ENCODE measurements at places on chromosomes 7 and 10.

GRCh38 chr7:135685306-135686084, 23.2 kb downstream of the STMP1 start:
- no peak for DNase-seq

GRCh38 chr7:155577509-155577905, 31.1 kb upstream of the CNPY1 start:
- no peak for DNase-seq

DNA sequence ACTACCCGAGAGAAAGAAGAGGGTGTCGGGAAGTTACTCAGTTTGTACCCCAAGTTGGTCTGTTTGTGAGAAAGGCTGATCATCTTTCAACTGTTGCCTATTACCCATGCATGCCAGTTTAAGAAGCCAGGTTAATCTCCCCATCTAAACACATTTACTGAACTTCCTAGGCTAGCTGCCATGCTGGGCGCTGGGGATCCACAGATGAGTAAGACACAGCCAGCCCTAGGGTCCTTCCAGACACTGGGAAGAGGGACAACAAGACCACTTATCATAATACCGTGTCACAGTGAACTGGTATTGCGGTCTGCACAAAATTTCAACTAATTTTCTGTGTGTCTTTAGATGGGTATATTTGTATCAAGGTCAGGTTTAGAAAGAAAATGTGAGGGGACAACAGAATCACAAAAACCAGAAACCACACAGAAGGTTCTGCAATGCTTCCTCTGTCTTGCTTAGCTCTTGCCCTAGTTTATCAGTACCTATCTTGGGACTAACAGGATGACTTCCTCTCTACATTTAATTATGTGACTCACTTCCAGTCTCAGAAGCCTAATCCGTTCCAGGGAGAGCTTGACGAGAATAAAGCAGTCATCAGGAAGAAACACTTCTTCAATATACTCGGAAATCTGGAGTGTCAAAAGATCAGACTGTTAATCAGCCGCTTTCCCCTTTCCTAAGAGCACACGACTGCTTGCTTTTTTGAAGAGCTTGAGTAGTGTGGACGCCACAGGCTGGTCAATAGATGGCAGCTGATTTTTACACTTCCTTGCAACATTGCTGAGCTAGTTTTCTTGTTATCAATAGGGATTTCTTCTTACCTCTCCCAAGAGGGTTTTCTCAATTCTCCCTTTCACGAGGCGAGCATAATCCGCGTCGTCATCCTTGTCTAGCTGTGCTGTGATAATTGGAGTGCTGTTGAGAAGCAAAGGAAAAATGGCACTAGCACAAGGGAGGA, 45.7 kb downstream of the POLR3A start:
- DNase-seq, result peak; percentile 63

DNA sequence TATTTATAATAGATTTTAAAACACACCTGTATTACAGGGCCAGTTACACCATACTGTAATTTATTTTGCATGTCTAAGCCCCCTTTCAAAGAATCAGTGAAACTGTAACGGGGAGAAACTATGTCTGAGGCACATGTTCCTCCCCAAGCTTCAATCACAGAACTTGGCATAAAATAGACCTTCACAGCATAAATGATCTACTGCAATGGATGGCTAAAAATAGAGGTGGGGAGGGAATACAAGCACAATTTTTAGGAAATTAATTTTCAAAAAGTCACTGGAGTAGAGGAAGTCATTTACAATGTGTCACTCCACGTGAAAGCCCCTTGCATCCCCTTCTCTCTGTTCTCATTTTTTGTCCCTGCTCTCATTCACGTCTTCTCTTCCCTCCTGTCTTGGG, 385.2 kb downstream of the TNS3 start:
- no peak for DNase-seq

DNA sequence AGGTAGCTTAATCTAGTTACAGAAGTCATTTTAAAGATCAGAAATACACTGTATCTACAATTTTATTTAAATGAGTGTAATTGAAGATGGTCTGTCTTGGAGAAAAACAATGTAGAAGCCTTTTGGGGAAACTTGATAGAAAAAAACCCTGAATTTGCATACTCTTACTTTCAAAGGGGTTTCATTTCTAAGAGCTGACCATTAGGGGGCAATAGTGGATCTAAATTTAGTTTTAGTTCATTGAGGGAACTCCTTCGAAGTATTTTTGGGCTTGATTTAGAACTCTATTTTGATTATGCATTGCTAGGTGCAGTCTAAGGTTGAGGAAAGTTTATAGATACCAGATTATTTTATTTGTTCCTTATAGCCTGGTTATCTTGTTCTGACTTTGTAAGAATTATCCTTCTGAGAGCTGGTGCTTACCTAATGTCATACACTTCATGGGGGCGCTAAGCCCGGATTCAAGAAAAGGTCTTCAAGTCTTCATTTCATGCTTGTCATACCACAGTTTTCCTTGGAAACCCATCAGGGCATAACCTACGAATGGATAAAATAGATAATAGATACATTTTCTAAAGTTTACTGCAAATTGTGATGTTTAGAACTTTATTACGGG, 69.1 kb upstream of the MXI1 start:
- DNase-seq, result peak; percentile 40

DNA sequence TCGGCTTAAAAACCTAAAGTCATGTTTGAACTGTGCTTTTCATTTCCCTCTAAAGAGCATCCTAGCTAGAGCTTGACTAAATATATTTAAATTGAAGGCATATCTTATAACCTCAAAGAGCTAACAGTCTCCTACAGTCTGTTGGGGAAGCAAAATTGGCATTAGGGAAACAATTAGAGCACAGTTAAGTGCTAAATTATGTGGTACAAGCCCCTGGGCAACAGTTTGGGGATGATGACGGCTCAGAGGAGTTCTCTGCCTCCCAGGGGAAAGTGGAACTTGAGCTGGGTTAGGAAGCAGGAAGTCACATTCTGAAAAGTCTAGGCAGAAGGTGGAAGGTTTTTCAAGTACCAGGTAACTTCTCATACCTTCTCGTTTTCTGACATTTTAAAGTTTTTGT, 18.6 kb upstream of the GOT1 start:
- no peak for DNase-seq

GRCh38 chr10:77251297-77252013, 386.2 kb downstream of the KCNMA1 start:
- peak; percentile 20 for DNase-seq

DNA sequence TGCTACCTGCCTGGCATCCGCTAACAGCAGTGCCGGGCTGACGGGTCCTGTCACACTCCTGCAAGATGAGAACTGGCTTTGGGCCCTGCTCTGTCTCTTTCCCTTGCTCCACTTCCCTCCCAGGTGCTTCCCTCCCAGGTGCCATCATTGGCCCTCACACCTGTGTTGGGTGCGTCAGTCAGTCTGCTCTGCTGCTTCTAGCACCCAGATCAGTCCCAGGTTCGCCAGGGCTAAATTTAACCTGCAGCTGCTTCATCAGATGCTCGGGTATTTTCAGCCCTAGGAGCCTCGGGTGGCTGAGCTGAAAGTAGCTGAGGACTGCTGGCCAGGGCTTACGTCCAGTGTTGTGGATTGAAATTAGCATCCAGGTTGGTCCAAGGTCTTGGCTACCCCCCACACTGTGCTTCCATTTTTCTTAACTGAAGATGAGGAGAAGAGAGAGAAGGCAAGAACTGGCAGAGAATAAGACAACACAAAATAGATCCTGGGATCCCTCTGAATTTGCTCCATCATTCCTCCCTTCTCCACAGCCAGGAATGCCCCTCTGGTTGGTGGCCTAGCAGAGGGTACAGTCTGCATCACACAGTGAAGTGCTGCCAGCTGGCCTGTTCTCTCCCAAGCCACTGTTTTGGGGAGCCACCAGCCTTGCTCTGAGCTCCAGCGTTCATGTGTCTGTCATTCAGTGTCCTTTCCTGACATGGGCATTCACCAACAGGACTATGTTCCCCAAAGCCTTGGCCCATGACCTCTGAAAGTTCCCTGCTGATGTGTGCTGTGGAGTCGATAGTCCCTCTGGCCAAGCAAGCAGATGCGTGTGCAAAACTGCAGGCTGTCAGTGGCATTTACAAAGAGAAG, 65.9 kb upstream of the SYPL1 start:
- no peak for DNase-seq

DNA sequence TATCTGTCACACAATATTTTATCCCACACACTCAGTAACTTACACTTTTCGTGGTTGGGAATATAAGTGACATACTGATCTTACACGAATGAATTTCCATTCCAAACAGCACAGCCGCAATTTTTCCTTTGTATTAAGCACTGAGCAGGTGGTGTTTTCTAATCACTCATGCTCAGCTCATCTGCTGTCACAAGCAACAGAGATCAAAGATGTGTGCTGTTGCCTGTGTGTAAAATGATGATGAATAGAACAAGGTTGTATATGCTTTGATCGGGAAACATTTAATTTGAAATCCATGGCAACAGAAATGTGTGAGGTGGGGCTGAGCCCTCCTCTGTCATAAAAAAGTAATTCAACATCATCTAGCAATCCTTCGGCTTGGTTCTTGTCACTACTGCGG, 927.7 kb upstream of the MBL2 start:
- no peak for DNase-seq

DNA sequence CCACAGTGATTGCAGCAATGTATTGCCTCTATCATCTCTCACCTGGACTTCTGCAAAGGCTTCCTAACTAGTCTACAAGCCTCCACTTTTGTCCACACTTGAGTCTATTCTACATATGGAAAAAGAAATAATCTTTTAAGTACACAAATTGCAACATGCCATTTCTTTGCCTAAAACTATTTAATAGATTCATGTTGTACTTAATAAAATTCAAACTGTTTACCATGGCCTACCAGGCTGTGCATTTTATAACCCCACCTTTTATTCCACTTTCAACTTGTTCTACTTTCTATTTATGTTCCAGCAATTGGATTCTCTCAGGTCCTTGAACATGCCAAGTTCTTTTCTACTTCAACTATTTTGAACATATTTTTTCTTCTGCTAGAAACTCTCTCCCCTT, 128.7 kb downstream of the GPR85 start:
- DNase-seq, result no peak

GRCh38 chr7:12488341-12488740, 82.2 kb upstream of the SCIN start:
- DNase-seq, result no peak

DNA sequence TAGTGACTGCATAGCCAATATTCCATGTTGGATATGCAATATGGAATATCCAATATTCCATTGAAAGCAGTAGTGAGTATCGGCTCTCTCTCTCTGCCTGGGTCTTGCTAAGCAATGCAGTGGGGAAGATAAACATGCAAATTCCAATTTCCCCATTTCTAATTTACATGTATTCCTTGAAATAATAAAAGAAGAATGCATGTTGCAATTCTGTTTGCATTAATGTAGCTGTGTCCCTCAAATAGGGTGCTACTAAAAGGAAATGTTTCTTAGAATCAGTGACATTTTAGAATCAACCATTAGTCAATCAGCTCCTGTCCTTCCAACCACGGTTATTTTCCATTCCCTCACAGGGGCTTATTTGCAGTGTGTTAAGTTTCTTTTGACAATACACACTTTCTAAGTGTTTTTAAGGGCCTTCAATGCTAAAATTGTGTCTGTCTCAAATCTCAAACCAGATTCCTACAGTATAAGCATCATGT, 46.7 kb downstream of the AFAP1L2 start:
- no peak for DNase-seq

DNA sequence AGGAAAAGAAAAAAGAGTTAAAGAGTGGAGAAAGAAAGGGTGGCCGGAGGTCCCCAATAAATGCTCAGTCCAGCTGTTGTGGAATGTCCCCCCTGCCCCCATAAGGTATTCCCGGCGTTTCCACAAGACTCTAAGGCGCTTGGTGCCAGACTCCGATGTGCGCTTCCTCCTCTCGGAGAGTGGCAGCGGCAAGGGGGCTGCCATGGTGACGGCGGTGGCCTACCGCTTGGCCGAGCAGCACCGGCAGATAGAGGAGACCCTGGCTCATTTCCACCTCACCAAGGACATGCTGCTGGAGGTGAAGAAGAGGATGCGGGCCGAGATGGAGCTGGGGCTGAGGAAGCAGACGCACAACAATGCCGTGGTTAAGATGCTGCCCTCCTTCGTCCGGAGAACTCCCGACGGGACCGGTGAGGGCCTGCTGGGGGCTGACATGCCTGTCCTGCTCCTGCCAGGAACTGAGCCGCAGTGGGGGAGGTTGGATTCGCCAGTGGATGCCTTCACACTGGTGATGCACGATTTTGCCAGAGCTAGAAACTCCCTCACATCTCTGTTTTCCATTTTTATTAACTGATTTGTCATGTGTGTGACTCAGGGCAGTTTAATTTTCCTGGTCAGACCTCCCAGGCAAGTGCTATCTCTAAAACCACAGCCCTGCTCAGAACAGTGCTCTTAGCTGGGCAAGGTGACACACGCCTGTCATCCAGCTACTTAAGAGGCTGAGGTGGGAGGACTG, 34.2 kb downstream of the TACR2 start:
- no peak for DNase-seq

GRCh38 chr10:114431414-114432135, 27.3 kb upstream of the AFAP1L2 start:
- DNase-seq, result no peak

- DNase-seq, result no peak
Observed at GRCh38 chr7:75024922-75025321, 48.7 kb downstream of the RCC1L start.

DNA sequence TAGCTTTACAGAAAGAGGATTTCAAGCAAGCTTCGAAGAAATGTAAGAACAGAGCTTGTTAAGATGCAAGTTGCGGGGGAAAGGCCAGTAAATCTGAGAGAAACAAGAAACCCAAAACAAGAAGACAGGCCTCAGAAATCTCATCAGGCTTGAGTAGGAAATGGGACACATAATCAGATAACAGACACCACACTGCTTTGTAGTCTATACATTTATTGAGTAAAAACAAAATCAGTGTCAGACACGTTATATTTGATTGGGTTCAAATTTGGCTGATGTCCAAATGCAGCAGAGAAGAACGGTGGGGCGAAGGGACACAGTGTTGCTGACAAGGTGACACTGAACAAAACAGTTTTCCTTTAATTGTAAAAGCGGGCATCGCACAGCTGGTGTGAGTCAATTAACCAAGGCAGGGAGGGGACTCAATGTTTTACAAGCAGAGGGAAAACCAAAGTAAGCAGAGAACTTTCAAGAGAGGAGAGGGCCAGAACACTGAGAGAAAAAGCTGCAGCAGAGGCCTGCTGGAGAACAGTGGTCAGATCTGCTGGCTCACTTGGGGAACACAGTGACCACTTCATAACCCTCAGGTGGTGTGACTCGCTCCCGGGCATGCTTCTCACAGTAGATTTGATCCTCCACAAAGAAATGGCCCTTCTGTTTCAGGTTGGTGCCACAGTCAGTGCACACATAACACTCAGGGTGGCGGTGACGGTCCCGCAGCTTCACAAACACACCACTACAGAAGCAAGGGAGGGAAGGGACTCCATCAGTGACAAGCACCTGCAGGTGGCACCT, 43.5 kb downstream of the ACSM6 start:
- no peak for DNase-seq

- DNase-seq, result no peak
Observed at GRCh38 chr7:42025635-42026375, 211.2 kb downstream of the GLI3 start.

- DNase-seq, result no peak
Observed at GRCh38 chr7:149849174-149849573, 11.0 kb downstream of the ZNF862 start.

GRCh38 chr7:15239801-15240200, 322.0 kb downstream of the AGMO start:
- no peak for DNase-seq

- DNase-seq, result no peak
Observed at GRCh38 chr7:88922944-88923343, 127.4 kb upstream of the TEX47 start.

- DNase-seq, result no peak
Observed at GRCh38 chr10:47336387-47337134, 11.6 kb upstream of the RBP3 start.
